ENCODE measurements at places on chromosomes 3 and 15.
A peak's percentile ranks its signal among the peaks of the same experiment; 100 is the strongest.

GRCh38 chr3:52455283-52456168 is at the start of gene NISCH:
Gene NISCH (plus strand): TSS chr3:52455604. CDS start chr3:52455642, 38 bp downstream.
- DNase-seq = peak; percentile 97

DNA sequence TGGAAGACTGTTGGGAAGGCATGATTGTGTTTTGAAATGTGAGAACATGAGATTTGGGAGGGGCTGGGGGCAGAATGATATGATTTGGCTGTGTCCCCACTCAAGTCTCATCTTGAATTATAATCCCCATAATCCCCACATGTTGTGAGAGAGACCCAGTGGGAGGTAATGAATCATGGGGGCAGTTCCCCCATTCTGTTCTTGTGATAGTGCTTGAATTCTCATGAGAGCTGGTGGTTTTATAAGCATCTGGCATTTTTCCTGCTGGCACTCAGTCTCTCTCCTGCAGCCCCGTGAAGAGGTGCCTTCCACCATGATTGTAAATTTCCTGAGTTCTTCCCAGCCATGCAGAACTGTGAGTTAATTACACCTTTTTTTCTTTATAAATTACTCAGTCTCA is 430.5 kb downstream of the OTOL1 start:
- DNase-seq = no peak

DNA sequence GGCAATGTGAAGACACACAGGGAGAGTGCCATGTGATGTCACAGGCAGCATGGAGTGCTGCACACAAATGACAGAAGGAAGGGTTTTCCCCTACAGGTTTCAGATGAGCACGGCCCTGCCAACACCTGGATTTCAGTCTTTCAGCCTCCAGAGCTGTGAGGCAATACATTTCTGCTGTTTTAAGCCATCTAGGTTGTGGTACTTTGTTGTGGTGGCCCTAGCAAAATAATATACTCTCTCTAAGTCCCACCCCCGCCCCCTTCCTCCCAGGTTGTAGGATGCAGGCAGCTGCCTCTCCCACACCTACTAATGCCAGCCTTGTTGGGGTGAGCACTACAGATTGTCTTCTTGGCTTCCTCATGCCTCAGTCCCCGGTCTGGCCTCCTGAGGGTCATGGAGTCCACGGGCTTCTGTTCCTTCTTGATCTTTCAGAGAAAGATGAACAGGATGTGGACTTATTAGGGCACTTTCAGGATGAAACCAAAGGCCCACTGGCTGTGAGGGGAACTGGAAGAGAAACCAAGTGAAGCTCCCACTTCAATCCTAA is 180.0 kb downstream of the CD47 start:
- DNase-seq = no peak

DNA sequence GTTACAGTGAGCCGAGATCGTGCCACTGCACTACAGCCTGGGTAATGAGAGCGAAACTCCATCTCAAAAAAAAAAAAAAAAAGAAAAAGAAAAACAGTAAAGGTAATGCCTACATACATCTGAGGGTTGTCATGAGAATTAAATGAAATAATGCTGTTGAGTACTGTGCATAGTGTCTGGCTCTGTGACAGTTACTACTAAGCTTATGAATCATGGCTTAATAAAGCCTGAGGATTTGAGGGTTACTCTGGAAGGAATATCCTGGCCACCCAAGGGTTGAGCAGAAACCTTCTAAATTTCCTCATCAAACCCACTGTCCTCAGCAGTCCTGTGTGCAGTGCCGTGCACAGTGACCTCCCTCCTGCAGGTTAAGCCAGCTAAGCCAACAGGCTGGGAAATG is 26.8 kb upstream of the ELP6 start:
- no peak for DNase-seq

- DNase-seq = no peak
These were observed 132.5 kb downstream of the SOX2 start for GRCh38 chr3:181844211-181844610.

GRCh38 chr3:29334706-29335105 is 53.8 kb downstream of the RBMS3 start:
- no peak for DNase-seq

DNA sequence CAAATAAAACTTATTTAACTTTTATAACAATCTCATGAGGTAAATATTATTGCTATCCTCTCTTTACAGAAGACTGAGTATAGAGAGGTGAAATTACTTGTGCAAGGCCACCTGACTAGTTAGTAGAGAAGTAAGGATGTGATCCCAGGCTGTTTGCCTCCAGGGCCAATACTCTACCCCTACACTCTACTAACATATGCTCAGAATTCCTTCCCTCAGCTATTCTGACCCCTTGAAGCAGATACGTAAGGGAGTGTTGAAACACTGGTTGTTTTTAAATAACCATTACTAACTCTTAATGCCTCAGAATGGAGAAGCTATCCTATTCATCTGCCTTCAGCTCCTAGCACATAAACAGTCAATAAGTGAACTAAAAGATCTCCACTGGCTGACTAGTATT is 24.1 kb downstream of the CSTA start:
- no peak for DNase-seq

All from CD8-positive, alpha-beta memory T cell (primary cell).